Suprapubic skin (tissue), 4 donors: ENCODE measurements at places on chromosomes 2 and 18. TPM values are rescaled to one million over a fixed set of nuclear protein-coding genes. Genes with fewer than 3 reads are reported as not detected.

DNA sequence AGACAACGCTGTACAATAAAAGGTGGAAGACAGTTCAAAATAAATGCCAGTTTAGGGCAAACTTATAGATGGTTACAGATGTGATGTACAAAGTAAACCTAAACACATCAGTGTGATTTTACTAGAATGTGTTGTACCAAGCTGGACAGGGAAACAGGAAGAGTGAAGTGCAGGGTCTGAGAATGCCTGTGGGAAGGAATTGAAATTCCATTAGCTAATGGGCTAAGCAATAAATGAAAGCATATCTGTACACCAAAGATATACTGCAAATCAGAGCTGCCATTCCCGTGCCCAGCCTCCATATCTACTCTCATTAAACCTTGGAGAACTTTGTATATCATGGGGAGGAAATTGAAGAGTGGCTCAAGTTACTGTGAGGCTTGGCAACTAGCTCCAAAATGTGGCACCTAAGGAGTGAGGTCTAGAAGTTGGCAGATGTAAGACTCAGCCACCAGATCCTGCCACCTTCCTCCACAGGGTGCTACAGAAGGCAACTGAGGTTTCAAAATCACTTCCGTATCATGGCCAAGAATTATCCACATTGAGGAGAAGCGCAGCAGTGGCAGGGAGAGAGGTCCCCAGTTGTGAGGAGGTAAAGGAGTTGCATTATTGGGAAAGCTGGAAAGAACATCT is 277.8 kb downstream of the TCF4 start:
- no peaks in the 10 kb centered on the region for H3K36me3 ChIP-seq
- H3K4me1 ChIP-seq: peaks cover 15% of the 10 kb centered on the region
- H3K27me3 ChIP-seq: no peaks in the 10 kb centered on the region
- no peak overlapping the region for H3K4me3 ChIP-seq
- H3K27ac ChIP-seq: no peak overlapping the region

CPO gene
- total RNA-seq: 0.89 TPM

GRCh38 chr2:199443589-199444130 is 14.1 kb downstream of the SATB2 start:
- no peak overlapping the region for H3K27ac ChIP-seq
- H3K36me3 ChIP-seq: no peaks in the 10 kb centered on the region
- no peak overlapping the region for H3K4me3 ChIP-seq

GRCh38 chr18:46718501-46719341 is 38.1 kb downstream of the ST8SIA5 start:
- no peaks in the 10 kb centered on the region for H3K27me3 ChIP-seq
- no peaks in the 10 kb centered on the region for H3K36me3 ChIP-seq
- H3K4me1 ChIP-seq: peaks cover 6% of the 10 kb centered on the region

RBM44 gene
- 1.1 TPM for total RNA-seq

GRCh38 chr18:33923980-33924379 is 300.7 kb downstream of the NOL4 start:
- H3K36me3 ChIP-seq: no peaks in the 10 kb centered on the region
- H3K27me3 ChIP-seq: no peaks in the 10 kb centered on the region
- H3K4me3 ChIP-seq: no peak overlapping the region
- H3K4me1 ChIP-seq: no peaks in the 10 kb centered on the region

- peaks cover 23% of the 10 kb centered on the region for H3K27me3 ChIP-seq
- no peaks in the 10 kb centered on the region for H3K36me3 ChIP-seq
- H3K4me3 ChIP-seq: no peak overlapping the region
Measured at GRCh38 chr2:295090-295489, 7.2 kb upstream of the ALKAL2 start.

DNA sequence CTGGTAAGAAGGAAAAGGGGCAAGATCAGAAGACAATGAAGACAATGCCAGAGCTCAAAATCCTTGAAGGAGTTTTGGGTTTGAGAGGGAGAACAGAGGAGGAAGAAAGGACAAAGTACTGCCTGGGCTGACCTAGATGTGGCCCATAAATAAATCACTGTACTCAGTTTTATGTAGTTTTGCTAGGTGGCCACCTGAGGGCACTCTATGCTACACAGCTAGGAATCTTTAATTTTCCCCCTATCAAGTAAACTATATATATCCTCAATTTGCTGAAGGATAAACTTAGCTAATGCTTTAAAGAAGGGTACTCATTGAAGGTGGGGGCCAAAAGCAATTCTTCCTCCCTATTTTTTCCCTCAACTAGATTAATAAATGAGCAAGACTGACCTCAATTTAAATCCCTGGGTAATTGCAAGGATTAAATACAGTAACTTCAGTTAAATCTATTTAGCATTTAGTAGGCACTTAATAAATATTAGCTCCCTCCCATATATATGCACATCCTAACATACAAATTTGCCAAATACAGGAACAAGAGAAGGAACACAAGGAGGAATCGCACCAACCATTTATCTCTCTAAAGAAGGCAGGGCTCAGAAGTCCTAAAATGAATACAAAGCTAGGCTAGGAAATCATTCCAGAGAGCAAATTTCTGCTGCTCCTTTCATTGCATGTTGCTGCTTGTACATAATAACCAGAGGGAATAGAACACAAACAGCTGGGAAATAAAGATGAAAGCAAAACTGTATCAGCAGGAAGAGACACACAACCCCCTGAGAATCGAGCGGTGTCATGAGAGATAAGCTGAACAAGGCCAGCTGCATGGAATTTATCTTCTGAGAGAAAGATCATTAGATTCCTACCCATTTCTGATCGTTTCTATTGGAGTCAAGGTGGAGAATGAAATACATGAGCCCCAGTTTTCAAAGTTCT is 540.1 kb downstream of the NRXN1 start:
- H3K27me3 ChIP-seq: no peaks in the 10 kb centered on the region
- DNase-seq: no peak
- H3K4me3 ChIP-seq: peak overlapping the region; percentile 8
- H3K36me3 ChIP-seq: no peaks in the 10 kb centered on the region
- peaks cover 7% of the 10 kb centered on the region for H3K4me1 ChIP-seq

GRCh38 chr2:151729837-151730236 is 4.4 kb downstream of the NEB start:
- no peak overlapping the region for H3K4me3 ChIP-seq
- no peaks in the 10 kb centered on the region for H3K27me3 ChIP-seq
- H3K36me3 ChIP-seq: no peaks in the 10 kb centered on the region
- no peak for DNase-seq

MRO gene
- total RNA-seq: not detected

DNA sequence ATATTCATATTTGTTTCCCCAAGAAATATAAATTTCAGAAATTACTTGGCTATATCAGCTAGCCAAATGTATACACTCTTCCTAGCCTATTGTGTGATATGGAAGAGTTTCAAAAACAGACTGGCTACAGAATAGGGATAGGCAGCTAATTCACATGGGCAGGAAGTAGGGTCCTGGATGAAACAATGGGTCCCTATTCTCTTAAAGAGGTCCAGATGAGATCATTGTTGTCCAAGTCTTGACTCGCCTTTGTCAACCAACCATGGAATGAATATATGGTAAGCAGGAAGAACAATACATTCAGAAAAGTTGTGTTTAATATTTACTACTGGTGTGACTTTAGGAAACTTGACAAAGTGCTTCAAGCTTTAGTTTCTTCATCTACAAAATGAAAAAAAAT is 319.9 kb downstream of the NBAS start:
- DNase-seq: no peak
- no peaks in the 10 kb centered on the region for H3K36me3 ChIP-seq
- H3K27ac ChIP-seq: no peak overlapping the region
- no peak overlapping the region for H3K4me3 ChIP-seq

RHBDD1 gene
- 19.5 TPM for total RNA-seq

RNF125 gene
- total RNA-seq: 5.7 TPM

DNA sequence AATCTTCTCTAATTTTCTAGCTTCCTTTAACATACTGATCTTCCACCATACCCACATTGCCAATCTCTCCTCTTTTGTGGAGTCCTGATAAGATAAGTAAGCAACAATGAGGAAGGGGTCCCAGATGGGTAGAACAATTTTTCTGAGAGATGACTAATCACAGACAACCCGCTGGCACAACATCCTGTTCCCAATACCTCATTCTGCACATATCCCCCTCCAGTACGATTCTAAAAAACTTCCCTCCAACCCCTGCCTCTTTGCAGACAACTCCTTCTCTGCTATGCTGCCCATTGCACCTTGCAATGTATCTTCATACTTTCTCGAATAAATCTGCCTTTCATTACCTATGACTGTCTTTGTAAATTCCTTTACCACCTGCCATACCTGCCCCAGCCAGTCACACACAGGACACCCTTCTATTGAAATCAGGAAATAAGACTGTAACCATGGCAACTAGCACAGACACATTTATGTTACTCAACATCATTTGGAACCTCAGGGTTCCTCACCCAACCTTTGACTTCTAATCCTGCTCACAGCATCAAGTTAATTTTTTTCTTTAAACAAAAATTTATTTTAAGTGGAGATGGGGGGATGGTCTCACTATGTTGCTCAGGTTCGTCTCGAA is 7.4 kb upstream of the EXOC6B start:
- H3K27ac ChIP-seq: no peak overlapping the region
- H3K36me3 ChIP-seq: no peaks in the 10 kb centered on the region
- DNase-seq: no peak
- H3K4me1 ChIP-seq: peaks cover 5% of the 10 kb centered on the region

- peaks cover 41% of the 10 kb centered on the region for H3K4me1 ChIP-seq
- H3K36me3 ChIP-seq: no peaks in the 10 kb centered on the region
- no peaks in the 10 kb centered on the region for H3K27me3 ChIP-seq
- DNase-seq: no peak
- H3K4me3 ChIP-seq: no peak overlapping the region
Measured at GRCh38 chr2:43034242-43034619, 192.2 kb downstream of the ZFP36L2 start.

DNA sequence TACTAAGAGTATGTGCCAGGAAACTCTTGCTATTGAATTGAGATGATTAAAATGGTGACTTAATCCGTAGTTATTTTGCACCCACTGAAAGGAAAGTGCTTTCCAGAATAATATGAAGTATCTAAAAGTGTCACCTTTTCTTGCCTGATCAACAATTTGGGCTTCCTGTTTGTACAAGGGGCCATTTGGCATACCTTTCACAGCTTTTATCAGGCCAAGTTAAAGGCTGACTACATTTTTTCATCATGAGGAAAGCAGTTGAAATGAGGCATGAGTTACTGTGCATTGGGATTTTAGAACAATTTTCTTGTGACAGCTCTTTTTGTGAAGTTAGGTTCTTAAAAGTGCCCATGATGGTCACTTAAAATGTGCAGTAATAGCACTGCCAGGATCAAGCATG is 11.2 kb downstream of the TSN start:
- H3K27ac ChIP-seq: no peak overlapping the region
- H3K4me1 ChIP-seq: no peaks in the 10 kb centered on the region
- H3K36me3 ChIP-seq: peaks cover 72% of the 10 kb centered on the region
- H3K27me3 ChIP-seq: no peaks in the 10 kb centered on the region
- H3K4me3 ChIP-seq: no peak overlapping the region

GRCh38 chr2:213415093-213415492 is 130.8 kb downstream of the SPAG16 start:
- H3K27me3 ChIP-seq: no peaks in the 10 kb centered on the region
- H3K36me3 ChIP-seq: no peaks in the 10 kb centered on the region
- no peak for DNase-seq
- H3K4me1 ChIP-seq: no peaks in the 10 kb centered on the region

DNA sequence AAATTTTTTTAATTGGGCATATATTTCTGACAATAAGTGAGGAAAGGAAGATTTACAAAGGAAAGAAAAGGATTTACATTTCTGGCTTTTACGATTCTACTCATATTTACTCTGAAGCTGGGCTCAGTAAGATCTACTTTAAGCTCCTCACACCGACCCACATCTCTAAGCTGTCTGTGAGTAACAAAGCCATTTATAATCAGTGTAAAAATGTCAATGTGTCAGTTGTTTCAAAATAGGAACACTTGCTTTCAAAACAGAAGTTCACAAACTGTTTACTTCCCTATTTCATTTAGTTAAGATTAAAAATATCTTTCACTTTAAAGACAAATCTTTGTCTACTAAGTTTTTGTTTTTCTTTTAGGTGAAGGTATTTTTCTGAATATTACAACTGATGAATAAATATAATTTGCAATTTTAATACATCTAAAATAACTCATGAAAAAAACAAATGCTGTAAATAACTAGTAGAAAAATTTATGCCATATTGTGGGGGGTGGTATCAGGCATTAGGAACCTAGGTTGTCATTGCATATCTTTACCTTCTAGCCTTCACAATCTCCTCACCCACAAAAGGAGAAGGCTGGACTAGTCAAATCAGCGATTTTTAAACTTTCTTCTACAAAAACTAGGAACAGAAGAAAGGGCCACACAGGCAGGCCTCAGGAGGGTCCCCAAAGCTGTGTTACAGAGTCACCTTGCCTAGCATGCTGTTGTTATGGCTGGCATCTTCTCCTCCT is 64.5 kb downstream of the TMEM131 start:
- no peaks in the 10 kb centered on the region for H3K27me3 ChIP-seq
- H3K36me3 ChIP-seq: no peaks in the 10 kb centered on the region
- H3K4me1 ChIP-seq: peaks cover 27% of the 10 kb centered on the region
- no peak overlapping the region for H3K4me3 ChIP-seq
- H3K27ac ChIP-seq: no peak overlapping the region

GRCh38 chr18:68147728-68148127 is 567.2 kb downstream of the TMX3 start:
- no peak overlapping the region for H3K4me3 ChIP-seq
- no peaks in the 10 kb centered on the region for H3K27me3 ChIP-seq
- DNase-seq: no peak
- no peaks in the 10 kb centered on the region for H3K36me3 ChIP-seq
- no peak overlapping the region for H3K27ac ChIP-seq

DNA sequence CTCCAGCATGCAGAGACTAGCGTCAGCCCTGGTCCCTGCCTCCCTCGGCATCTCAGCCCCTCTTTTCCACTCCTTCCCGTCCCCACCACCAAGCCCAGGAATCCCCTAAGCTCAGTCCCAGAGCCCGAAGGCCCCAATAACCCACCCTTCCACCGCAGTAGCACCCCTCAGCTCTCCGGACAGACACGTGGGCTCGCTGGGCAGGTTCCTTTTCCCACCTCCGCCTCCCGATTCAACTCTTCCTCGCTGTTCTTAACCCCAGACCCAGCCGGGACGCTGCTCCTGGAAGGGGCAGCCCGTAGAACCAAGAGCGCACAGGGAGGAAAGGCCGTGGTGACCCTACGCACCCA is 1.4 kb downstream of the IHH start:
- no peaks in the 10 kb centered on the region for H3K36me3 ChIP-seq
- no peak overlapping the region for H3K27ac ChIP-seq
- peaks cover 96% of the 10 kb centered on the region for H3K27me3 ChIP-seq
- H3K4me3 ChIP-seq: no peak overlapping the region
- peaks cover 44% of the 10 kb centered on the region for H3K4me1 ChIP-seq

GRCh38 chr2:66101206-66101605 is 333.7 kb upstream of the MEIS1 start:
- H3K27ac ChIP-seq: no peak overlapping the region
- no peaks in the 10 kb centered on the region for H3K36me3 ChIP-seq
- no peak overlapping the region for H3K4me3 ChIP-seq
- H3K27me3 ChIP-seq: no peaks in the 10 kb centered on the region
- H3K4me1 ChIP-seq: no peaks in the 10 kb centered on the region
- no peak for DNase-seq

GRCh38 chr2:28357055-28357454 is 35.6 kb upstream of the FOSL2 start:
- H3K4me1 ChIP-seq: peaks cover 44% of the 10 kb centered on the region
- peak overlapping the region; percentile 17 for H3K27ac ChIP-seq
- DNase-seq: no peak
- no peaks in the 10 kb centered on the region for H3K36me3 ChIP-seq
- H3K27me3 ChIP-seq: no peaks in the 10 kb centered on the region
